ENCODE measurements at places on chromosomes 7 and 10.

DNA sequence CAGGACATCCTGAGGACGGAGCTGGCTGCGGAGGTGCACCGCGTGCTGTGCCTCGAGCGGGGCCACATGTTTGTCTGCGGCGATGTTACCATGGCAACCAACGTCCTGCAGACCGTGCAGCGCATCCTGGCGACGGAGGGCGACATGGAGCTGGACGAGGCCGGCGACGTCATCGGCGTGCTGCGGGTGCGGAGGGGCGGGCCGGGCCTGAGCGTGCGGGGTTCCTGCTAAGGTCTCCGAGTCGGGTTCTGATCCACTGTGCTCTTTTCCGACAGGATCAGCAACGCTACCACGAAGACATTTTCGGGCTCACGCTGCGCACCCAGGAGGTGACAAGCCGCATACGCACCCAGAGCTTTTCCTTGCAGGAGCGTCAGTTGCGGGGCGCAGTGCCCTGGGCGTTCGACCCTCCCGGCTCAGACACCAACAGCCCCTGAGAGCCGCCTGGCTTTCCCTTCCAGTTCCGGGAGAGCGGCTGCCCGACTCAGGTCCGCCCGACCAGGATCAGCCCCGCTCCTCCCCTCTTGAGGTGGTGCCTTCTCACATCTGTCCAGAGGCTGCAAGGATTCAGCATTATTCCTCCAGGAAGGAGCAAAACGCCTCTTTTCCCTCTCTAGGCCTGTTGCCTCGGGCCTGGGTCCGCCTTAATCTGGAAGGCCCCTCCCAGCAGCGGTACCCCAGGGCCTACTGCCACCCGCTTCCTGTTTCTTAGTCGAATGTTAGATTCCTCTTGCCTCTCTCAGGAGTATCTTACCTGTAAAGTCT lies 10.4 kb downstream of the ATG9B start:
- peak; percentile 88 for DNase-seq

GRCh38 chr7:16637379-16637778 lies 8.2 kb downstream of the ANKMY2 start:
- no peak for DNase-seq

DNA sequence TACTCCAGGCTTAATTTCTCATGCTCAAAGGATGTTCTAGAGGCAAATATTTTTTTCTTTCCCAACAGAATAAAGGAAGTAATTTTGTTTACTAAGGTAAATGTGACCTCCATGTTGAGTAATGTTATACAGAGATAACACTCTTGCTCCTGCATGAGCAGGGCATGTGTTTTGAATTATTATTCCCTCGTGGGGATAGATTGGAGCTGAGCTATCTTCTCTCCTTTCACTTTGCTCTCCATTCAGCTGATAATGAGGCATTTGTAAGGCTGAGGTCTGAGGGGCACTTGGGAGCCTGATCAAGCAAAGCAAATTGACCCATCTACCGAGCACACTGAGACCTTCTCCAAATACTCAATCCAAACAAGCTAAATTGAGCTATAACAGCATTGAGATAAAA lies 50.7 kb upstream of the GHITM start:
- DNase-seq: no peak

- no peak for DNase-seq
Observed at GRCh38 chr10:70744617-70745143, 40.5 kb downstream of the TBATA start.

DNA sequence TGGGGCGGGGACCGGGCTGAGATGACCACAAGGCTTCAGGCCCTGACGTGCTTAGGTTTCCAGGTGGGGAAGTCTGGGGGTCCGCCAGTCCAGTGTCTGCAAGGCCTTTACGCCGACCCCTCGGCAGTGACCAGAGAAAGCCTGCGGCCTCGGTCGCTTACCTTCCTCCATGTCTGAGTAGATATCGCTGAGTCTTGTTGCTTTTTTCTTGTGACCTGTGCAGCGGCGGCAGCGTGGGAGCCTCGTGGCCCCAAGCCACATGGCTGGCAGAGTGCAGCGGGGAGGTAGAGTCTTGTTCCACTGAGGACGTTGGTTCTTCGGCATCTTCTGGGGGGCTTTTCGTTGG lies 329 bp downstream of the NOLC1 start:
- peak; percentile 48 for DNase-seq

DNA sequence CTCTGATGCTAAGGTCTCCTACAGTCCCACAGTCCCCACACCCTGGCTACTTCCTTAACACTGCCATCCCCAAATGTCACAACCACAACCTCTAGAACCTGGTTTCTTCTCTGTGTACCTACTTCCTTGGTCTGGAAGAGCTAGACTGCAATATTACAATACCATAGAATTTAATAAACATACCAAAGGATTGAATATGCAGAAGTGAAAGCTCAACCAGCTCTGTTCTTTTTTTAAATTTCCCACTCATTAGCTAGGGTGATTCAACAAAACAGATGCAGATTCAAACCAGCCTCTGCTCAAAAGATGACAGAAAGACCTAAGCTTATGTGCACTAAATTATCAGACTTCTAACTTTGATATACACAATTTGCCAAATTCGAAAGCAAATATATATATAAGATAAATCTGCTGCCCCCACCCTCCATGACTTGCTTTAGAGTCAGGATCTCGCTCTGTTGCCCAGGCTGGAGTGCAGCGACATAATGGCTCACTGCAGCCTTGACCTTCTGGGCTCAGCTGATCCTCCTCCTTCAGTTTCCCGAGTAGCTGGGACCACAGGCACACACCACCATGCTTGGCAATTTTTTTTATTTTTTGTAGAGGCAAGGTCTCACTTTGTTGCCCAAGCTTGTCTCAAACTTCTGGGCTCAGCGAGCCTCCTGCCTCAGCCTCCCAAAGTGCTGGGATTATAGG lies 212.6 kb downstream of the CHCHD3 start:
- DNase-seq: no peak

- peak; percentile 19 for DNase-seq
Observed at GRCh38 chr7:32890010-32890792, 1.4 kb downstream of the KBTBD2 start.

GRCh38 chr10:80137031-80137862 lies 4.7 kb downstream of the PLAC9 start:
- DNase-seq: no peak

GRCh38 chr7:126411032-126411820 lies 841.5 kb downstream of the GRM8 start:
- DNase-seq: no peak

DNA sequence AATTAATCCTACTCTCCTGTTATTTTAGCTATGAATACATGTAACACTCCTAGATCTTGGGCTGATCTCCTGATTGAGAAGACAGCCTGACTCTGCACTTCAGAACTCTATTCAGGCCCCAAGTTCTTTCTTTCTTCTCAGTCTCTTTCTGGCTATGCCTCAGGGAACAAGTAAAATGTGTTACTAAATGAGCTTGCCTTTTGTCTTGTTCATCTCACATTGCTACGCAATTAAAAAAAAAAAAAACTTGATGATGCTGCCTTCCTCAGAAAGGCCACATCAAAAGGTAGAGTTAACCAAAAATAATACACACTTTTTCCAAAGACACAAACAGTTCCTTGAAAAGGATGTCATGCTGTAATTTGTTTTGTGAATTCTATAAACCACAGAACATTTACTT lies 258.1 kb downstream of the TWIST1 start:
- no peak for DNase-seq

DNA sequence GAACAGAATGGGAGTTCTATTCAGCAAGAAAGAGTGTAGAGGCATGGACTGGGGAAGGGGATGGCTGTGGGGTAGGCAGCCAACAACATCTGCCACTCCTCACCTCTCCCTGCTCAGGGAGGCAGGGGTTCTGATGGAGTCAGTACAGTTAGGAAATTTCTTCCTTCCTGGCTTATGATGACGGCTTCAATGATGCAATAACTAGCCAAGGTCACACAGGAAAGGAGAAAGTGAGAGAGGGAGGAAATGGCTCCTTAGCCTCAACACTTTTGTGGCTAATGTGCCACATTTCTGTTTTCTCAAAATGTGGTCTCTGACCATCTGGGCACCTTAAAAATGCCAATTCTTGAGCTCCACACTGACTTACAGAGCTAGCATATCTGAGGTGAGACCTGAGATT lies 79.3 kb upstream of the PDZD8 start:
- DNase-seq: no peak

- no peak for DNase-seq
Observed at GRCh38 chr7:101100858-101101847, 15.9 kb downstream of the TRIM56 start.

GRCh38 chr7:72316148-72316547 lies 96.0 kb downstream of the CALN1 start:
- no peak for DNase-seq

DNA sequence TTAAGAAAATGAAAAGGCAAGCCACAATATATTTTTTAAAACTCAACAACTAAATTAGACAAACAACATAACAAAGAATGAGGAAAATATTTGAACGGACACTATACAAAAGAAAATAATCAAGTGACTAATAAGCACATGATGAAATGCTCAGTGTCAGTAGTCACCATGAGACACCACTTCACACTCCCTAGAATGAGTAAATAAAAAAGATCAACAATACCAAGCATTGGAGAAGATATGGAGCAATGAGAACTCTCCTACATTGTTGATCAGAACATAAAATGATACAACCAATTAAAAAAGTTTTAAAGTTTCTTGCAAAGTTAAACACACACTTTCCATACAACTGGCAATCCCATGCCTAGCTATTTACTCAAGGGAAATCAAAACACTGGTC lies 222.2 kb downstream of the C7orf25 start:
- DNase-seq: no peak

- DNase-seq: no peak
Observed at GRCh38 chr7:57328457-57328856, 121.5 kb upstream of the ZNF716 start.

DNA sequence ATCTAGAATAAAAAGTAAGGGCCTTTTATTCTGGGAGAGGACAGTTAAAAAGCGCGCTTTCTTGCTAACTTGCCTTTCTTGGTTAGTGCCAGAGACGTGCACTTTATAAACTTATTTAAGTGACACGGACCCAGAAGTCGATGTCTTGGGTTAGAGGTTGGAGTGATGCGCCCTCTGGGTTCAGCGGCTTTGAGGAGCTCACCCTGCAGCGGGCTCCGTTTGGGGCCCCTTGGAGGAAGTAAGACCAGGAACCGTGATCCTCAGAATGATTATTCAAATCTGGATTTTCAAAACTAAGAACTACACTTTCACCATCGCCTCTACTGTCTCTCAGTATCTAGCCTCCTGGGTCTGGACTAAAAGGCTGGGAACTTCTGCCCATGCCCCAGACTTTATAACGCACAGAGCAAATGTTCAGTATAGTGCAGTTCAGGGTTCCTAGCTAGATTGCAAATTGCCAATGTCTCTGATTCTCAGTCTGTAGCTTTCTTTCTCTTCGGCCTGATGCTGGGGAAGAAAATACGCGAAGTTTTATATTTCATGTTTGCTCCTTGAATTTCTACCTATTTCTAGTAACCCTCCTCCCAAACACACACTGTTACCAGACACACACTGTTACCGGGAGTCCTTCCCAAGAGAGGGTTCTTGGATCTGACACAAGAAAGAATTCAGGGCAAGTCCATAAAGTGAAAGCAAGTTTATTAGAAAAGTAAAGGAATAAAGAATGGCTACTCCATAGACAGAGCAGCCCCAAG lies 18.6 kb upstream of the SMO start:
- no peak for DNase-seq

- no peak for DNase-seq
Observed at GRCh38 chr7:46156086-46156485, 235.0 kb upstream of the IGFBP3 start.

GRCh38 chr10:122557516-122557915 lies 3.0 kb upstream of the DMBT1 start:
- no peak for DNase-seq

- no peak for DNase-seq
Observed at GRCh38 chr10:125761961-125762360, 13.7 kb downstream of the MMP21 start.

DNA sequence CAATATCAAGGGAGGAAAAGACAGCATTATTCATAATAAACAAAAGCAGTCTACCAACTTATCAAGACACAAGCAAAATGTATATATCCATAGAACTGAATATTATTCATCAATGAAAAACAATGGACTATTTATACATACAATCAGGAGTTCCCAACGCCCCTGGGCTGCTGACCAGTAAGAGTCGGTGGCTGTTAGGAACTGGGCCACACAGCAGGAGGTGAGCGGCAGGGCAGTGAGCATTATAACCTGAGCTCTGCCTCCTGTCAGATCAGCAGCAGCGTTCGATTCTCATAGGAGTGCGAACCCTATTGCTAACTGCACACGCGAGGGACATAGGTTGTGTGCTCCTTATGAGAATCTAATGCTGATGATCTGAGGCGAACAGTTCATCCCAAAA lies 71.7 kb upstream of the GPR22 start:
- DNase-seq: no peak

DNA sequence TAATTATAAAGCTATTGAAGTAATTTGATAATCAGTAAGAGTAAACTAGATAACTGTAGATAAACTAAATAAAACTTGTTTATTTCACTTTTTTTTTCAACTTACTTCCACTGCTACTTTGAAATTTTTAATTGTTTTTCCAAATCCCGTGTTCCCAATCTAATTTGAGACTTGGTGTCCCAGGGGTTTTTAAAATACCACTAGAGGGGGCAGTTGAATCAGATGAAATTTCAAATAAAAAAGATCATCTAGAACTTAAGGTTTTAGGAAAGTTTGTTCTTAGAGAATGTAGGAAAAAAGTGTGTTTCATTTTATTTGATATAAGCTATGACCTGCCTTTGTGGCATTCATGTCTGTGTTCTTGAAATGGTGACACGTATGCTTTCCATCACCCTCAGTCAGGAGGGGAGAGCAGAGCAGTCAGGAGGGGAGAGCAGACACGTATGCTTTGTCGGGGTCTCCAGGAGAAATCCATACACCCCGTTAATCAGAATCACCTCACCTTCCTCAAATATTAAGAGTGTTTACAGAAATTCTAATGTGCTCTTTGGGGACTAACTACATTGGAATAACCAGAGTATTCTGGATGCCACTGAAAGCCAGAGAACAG lies 49.9 kb downstream of the C10orf67 start:
- no peak for DNase-seq

DNA sequence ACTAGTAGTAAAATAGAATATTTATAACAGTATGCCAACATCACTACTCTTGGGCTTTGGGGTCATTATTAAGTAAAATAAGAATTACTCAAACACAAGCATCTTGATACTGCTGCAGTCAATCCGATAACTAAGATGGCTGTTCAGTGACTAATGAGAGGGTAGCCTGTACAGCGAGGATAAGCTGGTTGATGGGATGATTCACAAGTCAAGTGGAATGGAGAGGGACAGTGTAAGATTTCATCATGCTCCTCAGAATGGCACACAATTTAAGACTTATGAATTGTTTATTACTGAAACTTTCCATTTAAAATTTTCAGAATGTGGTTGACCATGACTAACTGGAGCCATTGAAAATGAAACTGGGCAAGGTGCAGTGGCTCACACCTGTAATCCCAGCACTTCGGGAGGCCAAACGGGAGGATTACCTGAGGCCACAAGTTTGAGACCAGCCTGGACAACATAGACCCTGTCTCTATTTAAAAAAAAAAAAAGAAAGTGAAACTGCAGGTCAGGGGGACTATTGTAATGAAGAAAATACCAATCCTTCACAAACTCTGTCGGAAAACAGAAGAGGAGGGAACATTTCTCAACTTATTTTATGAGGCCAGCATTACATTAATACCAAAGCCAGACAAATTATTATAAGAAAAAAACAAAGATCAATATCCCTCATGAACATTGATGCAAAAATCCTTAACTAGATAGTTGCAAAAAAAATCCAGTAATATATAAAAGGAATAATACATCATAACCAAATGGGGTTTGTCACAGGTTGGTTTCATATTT lies 11.2 kb downstream of the AVL9 start:
- peak; percentile 41 for DNase-seq
